ENCODE measurements at places on chromosomes 12 and 14. TPM values are rescaled to one million over a fixed set of nuclear protein-coding genes. Genes with fewer than 3 reads are reported as not detected.

RSRC2 gene
- total RNA-seq, result 133 TPM

DNA sequence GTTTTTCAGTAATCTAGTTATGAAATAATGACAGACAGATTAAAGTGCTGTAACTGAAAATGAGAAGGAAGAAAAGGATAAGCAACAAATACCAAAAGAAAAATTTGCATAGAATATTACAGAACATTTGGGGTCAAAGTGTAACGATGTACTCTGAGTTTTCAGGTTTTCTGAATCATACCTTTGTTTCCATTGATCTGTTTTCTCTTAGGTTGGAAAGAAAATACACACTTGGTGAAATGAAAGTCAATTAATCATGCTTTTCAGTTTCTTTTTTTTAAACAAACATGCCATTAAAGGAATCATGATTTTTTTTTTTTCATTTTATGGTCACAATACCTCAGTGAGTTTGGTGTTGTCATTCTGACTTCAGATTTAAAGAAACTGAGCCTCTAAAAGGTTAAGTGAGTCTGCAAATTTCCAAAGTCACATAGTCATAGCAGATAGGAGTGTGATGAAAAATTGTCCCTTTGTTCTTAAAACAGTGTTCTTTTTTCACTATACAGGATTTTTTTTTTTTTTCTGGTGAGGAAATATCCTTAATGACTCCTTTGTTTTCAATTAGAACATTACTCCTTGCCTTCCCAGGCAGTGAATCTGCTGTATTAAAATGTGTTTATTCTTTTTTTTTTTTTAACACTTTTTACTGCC is 35.9 kb upstream of the PZP start:
- H3K36me3 ChIP-seq, result no peaks in the 10 kb centered on the region
- no peaks in the 10 kb centered on the region for H3K27me3 ChIP-seq
- peak overlapping the region; percentile 54 for H3K27ac ChIP-seq

- no peak overlapping the region for H3K4me3 ChIP-seq
- H3K4me1 ChIP-seq, result no peaks in the 10 kb centered on the region
- DNase-seq, result no peak
- H3K27me3 ChIP-seq, result no peaks in the 10 kb centered on the region
- H3K36me3 ChIP-seq, result no peaks in the 10 kb centered on the region
Measured at GRCh38 chr12:104319918-104320626, 16.5 kb downstream of the EID3 start.

GRCh38 chr14:61643555-61643954 is 51.8 kb upstream of the HIF1A start:
- no peaks in the 10 kb centered on the region for H3K27me3 ChIP-seq
- H3K4me1 ChIP-seq, result no peaks in the 10 kb centered on the region
- H3K27ac ChIP-seq, result no peak overlapping the region

GRCh38 chr12:118704527-118705241 is 276.7 kb upstream of the SRRM4 start:
- H3K4me3 ChIP-seq, result no peak overlapping the region
- no peak for DNase-seq

DNA sequence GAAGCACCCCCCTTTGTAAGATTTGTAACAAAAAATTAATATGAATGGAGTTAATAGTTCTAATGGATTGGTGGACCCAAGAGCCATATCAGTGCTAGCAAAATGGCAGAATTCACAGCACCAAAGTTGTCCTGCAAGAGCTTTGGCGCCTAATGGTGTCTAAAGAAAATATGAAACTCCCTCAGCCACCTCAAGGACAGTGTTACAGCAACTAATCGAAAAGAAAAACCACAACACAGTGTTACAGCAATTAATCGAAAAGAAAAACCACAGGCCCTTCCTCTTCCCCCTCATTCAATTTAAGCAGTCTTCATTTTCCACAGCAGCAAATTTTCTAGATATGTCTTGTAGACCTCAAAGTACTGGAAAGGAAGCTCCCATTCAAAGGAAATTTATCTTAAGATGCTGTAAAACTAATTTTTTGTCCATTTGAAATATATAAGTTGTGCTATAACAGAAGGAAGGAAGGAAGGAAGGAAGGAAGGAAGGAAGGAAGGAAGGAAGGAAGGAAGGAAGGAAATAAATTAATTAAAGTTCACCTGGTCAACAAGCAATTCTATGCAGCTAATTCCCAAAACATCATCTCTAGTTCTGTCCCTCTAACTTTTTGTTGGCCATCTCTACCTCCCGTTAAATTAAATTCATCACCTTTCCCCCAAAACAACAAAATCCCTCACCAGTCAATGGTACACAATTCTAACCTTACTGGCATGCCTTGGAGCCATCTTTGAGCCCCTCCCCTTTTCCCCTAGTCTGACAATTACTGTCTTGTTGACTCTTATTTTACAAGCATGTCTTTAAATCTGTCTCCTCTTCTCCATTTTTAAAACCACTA is 17.4 kb downstream of the LRP6 start:
- DNase-seq, result no peak
- H3K36me3 ChIP-seq, result no peaks in the 10 kb centered on the region
- H3K27me3 ChIP-seq, result no peaks in the 10 kb centered on the region
- no peak overlapping the region for H3K4me3 ChIP-seq
- no peak overlapping the region for H3K27ac ChIP-seq
- H3K4me1 ChIP-seq, result no peaks in the 10 kb centered on the region

KDM5A gene
- 127 TPM for total RNA-seq
